ENCODE measurements at places on chromosomes 6 and 20.

- no peak for DNase-seq
These were observed 54.9 kb downstream of the PLEKHG1 start for GRCh38 chr6:150654608-150655007.

DNA sequence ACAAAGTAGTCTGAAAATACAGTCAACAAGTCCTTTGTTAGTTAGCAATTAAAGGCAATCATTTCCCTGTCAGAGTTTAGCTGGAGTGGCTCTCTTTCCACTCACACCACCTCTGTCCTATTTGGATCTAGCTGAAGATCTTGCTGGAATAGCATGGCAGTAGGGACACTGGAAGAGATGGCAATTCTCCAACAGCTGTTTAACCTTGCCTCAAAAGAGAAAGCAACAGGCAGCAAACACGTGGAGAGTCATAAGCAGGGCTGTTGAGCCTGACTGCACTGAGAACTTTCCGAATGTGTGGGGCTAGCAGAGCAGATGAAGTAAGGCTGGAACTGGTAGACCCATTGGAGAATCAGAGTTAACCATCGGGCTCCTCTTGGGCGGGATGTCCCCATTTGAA, 38.0 kb upstream of the PRSS35 start:
- no peak for DNase-seq

DNA sequence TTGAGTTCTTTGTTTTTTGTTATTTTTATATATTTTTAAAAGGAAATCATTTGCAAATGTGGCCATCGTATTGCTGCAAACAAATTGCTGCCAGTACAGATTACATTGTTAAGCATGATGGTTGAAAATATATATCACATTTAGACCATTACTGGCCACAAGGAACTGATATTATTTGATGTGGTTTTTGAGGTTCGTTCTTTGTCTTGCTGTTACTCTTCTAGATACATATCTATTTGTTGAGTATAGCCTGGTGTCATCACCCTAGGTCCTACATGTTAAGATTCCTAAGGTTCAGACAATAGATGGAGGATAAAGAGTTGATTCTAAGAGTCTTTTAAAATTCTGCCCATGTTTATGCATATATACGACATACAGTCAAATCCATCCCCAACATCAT, 306.0 kb downstream of the FARS2 start:
- no peak for DNase-seq

GRCh38 chr20:50980071-50980681, 21.6 kb downstream of the MOCS3 start:
- DNase-seq = no peak

- no peak for DNase-seq
These were observed 307.1 kb upstream of the RSPO3 start for GRCh38 chr6:126811321-126811720.

- no peak for DNase-seq
These were observed 70.1 kb downstream of the CBFA2T2 start for GRCh38 chr20:33560026-33560425.

DNA sequence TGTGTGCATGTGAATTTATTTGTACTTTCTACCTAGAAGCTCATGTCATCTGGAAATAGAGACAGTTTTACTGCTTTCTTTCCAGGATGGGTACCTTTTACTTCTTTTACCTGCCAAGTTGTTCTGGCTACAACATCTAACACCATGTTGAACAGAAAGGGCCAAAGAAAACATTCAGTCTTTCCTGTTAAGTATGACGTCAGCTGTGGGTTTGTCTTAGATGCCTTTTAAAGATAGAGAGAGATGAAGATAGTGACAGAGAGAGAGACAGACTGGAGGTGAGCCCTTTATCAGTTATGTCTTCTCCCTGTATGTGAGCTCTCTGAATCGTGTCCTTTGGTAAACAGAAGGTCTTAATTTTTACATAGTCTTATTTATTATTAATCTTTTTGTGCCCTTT, 3.4 kb upstream of the DACT2 start:
- no peak for DNase-seq

- no peak for DNase-seq
These were observed 279.8 kb downstream of the CDH26 start for GRCh38 chr20:60237981-60238380.

- DNase-seq = no peak
These were observed 268.8 kb downstream of the KCNQ5 start for GRCh38 chr6:72890671-72891070.

DNA sequence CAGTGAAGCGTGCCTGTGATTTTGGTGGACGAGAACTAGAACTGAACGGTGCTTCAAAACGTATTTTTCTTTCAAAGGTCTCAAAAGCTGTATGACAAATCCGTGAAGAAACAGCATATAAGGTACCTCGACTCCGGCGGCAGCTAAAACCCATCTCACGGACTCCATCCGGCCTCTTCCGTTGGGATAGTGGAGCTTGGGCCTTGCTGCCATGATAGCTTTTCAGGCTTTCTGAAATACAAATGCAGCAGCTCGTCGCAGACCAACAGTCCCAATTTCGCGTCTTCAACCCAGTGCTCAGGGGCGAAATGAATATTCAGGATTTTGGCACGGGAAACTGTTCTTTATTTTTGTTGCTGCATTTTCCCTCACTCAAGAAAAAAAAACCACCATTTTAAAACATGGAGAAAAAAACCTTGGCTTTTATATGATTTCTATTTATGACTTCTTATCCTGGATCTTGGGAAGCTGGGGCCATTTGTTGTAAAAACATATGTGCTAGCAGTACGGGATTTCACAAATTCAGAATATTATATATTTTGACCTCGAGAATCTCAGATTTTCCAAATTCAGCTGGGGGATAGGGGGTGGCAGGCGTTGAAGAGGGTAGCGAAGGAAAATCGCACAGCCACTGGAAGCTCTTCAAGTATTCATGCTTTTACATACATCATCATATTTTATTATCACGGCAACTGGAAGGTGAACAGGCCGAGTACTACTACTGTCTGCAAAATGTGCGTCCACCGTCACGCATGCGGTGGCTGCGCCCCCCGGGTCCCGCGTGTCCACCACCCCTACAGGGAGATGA, 849 bp downstream of the GSTA4 start:
- peak; percentile 39 for DNase-seq

DNA sequence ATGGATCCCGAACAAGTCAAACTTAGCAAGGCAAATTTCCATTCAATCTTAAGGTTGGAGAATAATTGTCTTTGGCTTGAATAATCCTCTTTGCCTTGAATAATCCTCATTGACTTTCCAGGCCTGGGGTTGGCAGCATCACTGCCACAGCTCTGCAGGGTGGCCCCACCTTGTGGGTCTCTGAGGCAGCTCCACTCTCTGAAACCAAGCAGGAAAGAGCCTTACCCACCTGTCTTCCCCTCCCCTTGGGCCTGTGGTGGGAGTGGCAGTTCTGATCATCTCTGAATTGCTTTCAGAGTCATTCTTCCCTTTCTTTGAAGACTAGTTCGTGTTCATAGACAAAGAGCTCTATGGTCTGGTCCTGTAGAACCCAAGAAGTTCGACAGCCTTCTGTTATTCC, 47.5 kb downstream of the KCNQ5 start:
- no peak for DNase-seq

DNA sequence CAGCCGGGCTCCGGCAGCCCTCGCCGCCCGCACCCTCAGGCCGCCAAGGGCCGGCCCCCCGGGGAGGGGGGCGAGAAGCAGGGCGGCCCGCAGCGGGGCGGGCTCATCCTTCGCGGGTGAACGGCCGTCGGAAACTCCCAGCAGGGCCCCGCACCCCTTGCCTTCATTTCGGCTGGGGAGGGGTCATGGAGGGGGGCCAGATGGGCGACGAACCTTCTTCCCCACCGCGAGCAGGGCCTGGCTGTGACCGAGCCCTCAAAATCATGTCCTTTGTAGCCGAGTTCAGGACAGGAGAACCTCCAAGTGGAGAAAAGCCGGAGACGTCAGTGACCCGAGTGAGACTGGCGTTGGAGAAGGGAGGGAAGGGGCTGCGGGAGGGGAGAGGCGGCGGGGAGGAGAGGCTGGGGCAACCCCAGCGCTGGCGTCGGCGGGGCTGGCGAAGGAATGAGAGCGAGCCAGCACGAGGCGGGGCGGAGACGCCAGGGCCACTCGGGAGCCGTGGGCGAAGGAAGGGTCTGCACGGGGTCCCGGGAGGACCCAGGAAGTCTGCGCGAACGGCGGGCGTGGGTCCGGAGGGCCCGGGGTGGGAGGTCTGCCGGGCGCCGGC, 571 bp upstream of the FOXC1 start:
- no peak for DNase-seq

GRCh38 chr6:73639040-73639439, 14.8 kb downstream of the SLC17A5 start:
- DNase-seq = no peak

GRCh38 chr6:13985663-13986325, 61.0 kb downstream of the RNF182 start:
- no peak for DNase-seq

- no peak for DNase-seq
These were observed 221.6 kb downstream of the OGFRL1 start for GRCh38 chr6:71510057-71510713.

- no peak for DNase-seq
These were observed 74.8 kb downstream of the TULP4 start for GRCh38 chr6:158387036-158387435.

DNA sequence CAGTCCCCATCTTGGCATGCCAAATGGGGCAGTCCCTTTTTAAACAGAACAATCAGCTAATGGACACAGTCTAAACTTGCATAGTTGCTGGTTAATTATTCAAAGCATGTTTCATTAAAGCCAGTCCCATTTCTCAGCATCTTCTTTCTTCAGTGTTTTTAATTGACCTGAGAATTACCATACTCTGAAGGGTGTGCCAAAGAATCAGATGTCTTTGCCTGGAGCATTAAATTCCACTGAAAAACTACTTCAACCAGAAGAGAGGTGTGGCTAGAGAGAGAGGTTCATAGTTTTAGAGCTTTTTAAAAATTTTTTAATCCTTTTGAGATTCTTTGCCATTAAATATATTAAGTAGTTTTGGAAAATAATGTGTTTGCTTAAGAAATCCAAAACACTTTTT, 37.9 kb downstream of the SLC24A3 start:
- no peak for DNase-seq

- no peak for DNase-seq
These were observed 21.1 kb downstream of the TCFL5 start for GRCh38 chr20:62840244-62841197.

- DNase-seq = no peak
These were observed 1153.1 kb upstream of the GJE1 start for GRCh38 chr6:140979642-140980091.

DNA sequence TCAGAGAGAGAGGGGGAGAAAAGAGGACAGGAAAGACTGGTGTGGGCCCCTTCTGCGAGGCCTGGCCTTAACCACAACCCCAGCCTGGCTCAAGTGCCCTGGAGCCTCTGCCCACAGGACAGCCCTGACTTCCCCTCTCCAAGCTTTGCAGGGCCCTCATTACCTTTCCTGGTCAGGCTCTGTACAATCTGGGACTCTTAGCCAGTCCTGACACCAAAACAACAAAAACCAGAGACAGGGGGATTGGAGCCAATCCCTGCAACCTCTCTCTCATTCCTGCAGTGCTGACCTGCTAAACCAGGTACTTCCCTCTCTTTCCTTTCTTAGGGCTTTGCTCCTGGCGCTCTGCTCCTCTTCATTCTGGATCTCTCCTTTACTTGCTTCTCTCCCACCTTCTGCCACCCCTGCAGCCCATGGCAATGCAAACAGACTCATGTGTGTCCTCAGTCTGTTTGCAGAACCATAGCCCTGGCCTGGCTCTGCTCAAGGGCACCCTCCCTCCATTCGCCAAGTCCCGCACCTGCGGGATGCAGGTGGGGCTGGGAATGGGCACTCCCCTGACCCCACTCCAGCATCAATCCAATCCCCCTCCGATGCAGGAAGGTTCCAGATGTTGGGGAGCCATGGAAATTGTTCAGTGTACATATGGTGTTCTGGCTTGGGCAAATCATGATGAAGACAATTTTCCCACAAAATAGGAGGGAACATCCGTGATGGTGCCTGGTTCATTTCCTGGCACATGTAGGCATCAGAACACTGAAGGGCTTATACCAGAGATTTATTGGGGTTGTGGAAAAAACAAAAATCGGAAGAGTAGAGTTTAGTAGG, 38.1 kb downstream of the RPP40 start:
- no peak for DNase-seq

DNA sequence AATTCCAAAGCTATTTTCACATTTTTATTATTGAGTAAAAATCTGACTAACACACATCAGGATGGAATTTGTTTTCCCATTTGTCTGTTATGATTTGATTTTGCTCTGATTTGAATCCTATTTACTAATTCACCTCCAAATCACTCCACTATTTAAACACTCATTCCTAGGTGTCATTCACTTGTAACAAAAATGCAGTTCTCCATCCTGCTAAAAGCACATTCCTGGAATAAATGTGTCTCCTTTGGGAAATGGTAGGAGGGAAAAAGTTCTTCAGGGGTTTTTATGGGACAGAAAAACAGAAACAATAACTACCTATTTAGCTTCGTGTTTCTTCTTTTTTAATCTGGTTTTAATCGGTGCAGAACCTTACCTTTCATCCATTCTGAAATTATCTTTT, 494.1 kb upstream of the CITED2 start:
- no peak for DNase-seq

DNA sequence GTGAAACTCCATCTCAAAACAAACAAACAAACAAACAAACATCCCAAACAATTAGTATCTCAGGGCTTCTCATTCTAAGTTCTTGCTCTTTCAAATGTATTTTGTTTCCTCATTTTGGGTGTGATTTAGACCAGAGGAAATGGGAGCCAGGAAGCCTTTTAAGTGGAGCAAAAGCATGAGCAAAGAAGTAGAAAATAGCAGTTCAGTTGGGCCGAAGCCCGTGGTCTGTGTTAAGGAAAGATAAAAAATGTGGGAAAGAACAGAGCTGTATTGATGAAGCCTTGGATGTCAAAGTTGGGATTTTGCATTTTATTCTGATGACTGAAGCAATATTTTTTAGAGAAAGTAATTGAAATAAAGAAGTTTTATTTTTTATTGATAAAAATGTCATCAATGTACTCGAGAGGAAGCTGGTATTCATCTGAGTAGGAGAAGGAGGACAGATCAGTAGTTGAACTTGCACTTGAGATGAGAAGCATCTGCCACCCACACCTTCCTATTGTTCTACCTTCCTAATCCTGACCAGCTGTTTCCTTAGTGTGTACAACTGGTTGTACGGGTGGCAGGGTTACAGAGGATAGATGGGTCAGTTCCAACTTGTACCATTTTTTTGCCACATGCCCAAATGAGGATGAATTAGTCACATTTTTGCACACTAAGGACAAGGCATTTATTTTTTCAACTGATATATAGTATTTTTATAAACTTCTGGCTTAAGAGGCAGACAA, 56.1 kb downstream of the KIAA0408 start:
- no peak for DNase-seq

- no peak for DNase-seq
These were observed 196.8 kb downstream of the ATXN1 start for GRCh38 chr6:16564436-16564835.
